ENCODE measurements at places on chromosomes 12 and 14.

DNA sequence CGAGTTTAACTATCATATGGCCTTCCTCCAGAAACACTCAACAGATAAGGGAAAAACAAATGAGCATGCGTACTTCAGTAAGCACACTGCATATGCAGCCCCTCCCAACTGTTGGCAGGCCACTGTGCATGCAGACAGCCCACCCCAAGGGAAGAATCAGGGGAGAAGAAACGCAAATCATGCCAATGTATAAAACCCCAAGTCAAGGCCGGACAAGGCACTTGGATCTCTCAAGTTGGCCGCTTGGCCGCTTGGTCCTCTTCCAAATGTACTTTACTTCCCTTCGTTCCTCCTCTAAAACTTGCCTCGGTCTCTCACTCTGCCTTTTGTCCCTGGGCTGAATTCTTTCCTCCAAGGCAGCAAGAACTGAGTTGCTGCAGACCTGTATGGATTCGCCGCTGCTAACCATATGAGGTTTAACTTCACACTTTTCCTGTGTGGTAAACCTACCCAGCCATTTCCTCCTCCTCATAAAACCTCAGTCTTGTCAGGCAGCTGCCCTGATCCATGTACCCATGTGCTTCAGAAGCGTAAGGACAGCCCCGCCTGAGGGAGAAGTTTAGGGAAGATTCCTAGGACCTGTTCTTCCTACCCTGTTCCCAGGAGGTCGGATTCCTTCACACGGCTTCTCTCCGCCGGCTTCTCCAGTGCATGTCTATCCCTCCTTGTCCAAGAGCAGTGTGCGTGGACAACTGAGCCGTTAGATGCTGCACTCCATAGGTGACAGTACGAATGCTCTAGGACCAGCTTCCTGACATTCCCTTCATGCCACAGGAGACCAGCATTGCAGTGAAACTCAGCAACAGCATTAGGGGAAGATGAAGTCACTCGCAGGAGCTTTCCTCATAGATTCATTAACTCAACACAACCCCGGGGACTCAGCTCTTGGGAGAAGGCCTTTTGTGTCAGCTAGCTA, 188.0 kb downstream of the MON2 start:
- DNase-seq = no peak

DNA sequence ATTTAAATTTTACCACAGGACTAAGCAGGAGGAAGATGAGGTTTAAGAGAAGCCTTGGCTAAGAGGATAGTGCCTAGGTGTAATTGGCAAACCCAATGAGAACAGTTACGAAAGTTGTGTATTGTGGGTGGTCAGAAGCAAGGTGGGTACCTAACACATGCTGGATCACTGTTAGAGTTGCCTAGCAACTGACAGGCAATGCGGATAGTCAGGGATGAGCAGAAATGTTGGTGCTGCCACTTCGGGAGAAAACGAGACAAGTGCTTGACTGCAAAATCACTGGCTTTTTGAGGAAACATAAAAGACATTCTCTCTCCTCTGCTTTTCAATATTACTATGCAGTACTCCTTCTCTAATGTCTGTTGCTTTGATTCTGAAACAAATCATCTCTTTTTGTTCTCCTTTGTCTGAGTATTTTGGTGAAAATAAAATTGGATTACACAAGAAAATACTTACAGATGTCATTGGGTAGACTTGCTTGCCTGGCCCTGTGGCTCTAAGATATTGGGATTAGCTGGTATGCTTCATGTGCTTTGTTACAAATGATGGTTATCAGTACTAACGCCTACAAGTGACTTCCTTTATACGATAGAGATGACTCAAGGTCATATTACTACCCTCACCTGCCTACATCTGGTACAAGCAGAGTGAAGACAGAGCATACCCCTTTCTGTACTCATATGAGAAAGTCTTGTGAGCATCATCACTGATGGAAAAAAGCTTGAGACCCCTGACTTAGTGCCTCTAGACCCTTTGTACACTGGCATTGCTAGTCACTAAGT, 48.0 kb downstream of the TDP1 start:
- no peak for DNase-seq

DNA sequence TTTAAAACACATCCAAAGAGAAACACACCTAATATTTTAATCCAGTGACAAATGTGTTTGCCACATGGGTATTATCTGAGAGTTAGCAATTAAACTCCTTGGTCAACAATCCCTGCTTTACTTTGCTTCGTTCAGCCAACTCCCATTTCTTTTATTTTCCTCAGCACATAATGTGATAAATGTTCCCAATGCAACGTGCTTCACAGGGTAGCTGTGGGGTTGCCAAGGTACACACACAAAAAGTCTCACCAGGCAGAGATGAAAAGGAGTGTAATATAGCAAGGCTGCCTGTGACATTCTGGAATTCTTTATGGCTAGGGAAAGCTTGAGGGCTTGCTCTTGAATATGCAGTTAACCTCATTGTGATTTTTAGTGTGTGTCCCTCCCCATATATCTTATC, 208.0 kb upstream of the DIO2 start:
- no peak for DNase-seq

- no peak for DNase-seq
Measured at GRCh38 chr14:51855234-51855633, 5.2 kb upstream of the GNG2 start.

- DNase-seq = no peak
Measured at GRCh38 chr12:128840862-128841468, 12.3 kb upstream of the GLT1D1 start.

GRCh38 chr12:58720421-58720820, 199.9 kb downstream of the LRIG3 start:
- DNase-seq = no peak

GRCh38 chr14:67449096-67449495, 37.1 kb upstream of the PLEK2 start:
- DNase-seq = no peak

- DNase-seq = peak; percentile 79
Measured at GRCh38 chr14:90445011-90445410, 48.2 kb downstream of the CALM1 start.

- DNase-seq = no peak
Measured at GRCh38 chr12:24977711-24978110, 28.8 kb upstream of the BCAT1 start.

GRCh38 chr12:48956279-48957140, 777 bp downstream of the ARF3 start:
- DNase-seq = peak; percentile 93

DNA sequence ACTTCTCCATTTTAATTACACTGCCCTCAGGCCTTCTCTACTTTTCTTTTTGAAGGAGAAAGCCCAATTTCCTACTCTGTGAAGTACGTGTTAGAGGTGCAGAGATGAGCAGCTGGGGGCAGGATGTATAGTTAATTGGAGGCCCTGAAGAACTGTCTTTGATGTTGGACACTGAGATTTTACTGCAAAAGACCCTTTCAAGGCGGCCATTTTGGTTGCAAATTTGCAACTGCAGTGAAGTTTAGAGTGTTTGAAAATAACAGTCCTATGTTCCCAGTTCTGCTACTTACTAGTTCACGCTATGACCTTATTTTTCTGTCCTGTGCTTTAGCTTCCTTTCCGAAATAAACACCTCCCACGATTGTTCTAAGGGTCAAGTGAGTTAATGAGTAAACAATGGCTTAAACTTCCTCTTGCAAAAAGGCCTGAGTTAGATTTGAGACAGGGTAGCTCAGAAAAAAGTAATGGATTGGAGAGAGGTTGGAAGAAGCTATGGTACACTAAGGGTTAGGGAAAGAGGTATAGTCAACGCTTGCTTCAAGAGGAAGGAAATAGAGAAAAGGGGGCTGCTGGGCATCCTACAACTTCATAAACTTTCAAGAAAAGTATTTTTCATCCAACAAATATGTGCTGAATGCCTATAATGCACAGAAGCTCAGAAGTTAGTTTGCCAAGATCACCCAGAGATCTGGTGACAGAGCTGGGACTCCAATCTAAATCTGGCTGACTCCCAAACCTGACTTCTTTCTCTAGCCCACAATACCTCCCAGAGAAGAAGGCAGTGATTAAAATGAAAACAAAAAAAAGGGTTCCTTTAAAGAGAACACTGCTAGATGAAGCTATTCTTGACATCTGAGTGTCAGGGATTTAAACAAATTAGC, 26.4 kb upstream of the DICER1 start:
- DNase-seq = no peak

- DNase-seq = no peak
Measured at GRCh38 chr14:32352631-32353030, 23.5 kb downstream of the AKAP6 start.

- DNase-seq = no peak
Measured at GRCh38 chr14:67538501-67538900, 5.4 kb downstream of the PLEKHH1 start.

DNA sequence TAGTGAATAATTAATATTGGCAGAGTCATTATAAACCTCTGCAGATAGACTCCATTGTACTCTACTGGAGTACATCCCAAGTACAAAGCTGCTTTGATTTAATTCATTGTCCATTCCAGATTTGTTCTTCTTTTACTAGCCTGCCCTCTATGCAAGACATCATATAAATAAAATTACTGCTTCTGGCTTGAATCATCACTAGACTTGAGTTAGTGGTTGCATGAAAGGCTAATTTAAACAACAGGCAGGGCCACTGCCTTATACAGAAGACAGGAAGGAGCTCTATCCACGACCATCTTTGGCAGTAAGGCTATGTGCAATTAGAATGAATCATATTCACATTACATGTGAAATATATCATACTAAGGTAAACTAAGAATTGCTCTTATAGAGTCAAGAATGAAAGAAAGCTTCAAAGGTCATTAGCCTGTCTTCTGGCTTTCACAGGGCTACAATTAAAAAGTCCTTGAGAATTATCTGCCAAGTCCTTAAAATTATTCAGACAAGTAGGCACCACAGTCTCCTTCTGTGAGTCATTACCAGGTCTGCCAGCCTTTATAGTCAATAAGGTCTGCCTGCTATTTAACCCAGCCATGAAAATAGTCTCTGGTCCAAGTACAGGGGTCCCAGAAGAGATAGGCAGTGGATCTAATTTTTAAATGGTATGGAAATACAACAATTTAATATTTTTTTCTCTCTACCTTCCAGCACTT, 631.8 kb downstream of the TMTC2 start:
- DNase-seq = no peak

GRCh38 chr12:48104531-48104930, 1.3 kb downstream of the SENP1 start:
- DNase-seq = peak; percentile 8

- no peak for DNase-seq
Measured at GRCh38 chr14:52473557-52473956, 78.7 kb downstream of the TXNDC16 start.

DNA sequence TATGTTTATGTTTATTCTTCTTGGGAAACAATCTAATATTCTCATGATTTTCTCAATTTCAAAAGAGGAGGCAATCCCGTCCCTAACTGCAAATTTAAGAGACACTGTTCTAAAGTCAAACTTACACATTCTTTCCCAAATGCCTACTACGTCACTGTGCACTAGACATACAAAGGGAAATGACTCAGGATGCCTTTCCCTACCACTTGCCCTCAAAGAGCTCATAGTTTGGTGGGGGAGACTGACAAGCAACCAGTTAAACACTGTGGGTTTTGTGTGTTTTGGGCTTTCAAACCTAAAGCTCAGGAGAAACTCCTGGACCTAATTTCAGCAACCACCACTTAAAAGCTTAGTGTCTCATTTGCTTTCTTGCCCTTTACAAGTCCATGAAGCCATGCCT, 58.4 kb downstream of the ATP2B1 start:
- DNase-seq = no peak

GRCh38 chr12:78331753-78332152, 501.1 kb downstream of the NAV3 start:
- no peak for DNase-seq

DNA sequence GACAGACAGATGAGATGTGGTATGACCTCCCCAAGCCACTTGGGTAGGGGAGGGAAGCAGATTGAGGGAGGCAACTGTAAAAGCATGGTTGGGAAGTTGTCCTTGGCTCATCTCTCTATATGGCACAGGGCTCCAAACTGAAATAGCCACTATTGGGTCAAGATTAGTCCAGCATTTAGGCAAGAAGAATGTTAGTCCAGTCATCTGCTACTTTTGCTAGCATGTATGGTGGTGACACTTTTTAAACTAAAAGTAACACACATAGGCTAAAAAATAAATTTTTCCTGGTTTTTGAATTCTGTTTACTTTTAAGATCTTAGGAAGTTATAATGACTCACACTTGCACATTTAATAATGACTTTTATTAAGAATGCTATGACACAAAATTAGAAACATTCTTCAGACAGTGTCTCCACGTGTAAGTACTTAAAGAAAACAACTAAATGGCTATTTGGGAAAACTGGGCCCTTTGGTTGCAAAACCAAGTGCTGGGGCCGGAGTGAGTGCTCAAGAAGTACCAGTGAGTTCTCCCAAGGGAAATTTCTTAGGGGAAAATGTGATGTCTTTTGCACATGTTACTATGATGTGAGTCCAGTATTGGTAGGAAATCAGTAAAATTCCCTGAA, 179.1 kb upstream of the HIF1A start:
- no peak for DNase-seq

DNA sequence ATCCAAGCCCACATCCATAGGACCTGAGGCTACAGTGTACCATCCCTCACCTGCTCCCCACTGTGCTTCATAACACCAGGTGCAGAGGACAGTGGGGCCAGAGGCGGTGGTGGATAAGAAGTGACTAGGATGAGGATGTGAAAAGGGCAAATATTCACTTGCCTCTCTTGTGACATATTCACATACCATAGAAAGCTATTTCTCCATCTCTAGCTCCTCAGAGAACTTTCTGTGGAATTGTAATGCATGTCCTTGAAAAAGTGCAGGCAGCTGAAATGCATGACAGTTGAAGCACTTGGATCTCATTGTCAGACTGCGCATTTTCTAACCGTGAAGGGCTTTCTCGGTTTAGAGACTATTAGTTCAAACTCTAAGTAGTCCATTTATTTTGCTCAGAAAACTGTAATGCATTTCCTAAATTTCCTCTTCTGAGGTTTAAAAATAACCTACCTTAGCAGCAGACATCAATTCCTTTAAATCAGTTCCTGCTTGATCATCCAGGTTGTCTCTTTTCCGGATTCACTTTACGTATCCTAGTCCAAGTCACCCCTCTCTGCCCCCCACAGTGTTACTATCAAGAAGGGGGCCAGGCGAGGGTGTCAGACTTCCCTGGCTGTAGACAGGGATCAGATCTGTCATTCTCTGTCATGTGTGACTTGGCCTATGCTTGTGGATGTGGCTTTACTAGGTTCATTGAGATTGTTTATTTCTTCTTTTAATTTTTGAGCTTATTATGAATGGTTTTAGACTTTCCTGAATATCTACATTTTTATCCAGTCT, 984.0 kb upstream of the TMEM132C start:
- DNase-seq = no peak

- DNase-seq = no peak
Measured at GRCh38 chr14:43591776-43592175, 915.3 kb downstream of the FSCB start.

DNA sequence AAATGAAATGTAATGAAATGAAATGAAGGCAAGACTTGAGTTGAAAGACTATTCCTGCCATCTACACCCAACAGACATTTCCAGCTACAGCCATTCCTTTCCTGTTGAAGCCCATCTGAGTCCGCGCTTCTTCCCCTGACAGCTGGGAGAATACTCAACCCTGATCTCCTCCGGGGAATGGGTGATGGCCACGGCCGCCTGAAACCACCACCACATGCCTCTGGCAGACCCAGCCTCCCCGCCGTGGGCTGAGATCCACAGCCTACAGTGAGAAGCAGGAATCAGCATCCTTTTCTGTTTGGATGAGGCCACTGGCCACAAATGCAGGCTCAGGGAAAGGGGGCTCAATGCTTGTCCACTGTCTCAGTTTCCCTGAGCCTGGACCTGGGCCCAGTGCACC, 130.3 kb downstream of the NCOR2 start:
- DNase-seq = no peak
